ENCODE measurements at places on chromosomes 2 and 18. TPM values are rescaled to one million over a fixed set of nuclear protein-coding genes. Genes with fewer than 3 reads are reported as not detected.

GRCh38 chr2:24920098-24920808 lies at the start of gene ADCY3:
Gene ADCY3 (minus strand): TSS chr2:24920237. CDS start chr2:24918987, 1,250 bp downstream.
- DNase-seq: peak; percentile 50

The ZBTB7C gene
- 0.10 TPM for total RNA-seq

The MAPK4 gene
- total RNA-seq: not detected

GRCh38 chr18:52325997-52326396 lies 14.0 kb upstream of the DCC start:
- DNase-seq: no peak

GRCh38 chr18:51053814-51054213 lies 23.8 kb downstream of the SMAD4 start:
- DNase-seq: no peak

The CDH2 gene
- total RNA-seq: 34.1 TPM

- DNase-seq: no peak
Observed at GRCh38 chr2:101811226-101812015, 113.9 kb downstream of the MAP4K4 start.

- no peak for DNase-seq
Observed at GRCh38 chr2:11241412-11242203, 86.3 kb downstream of the SLC66A3 start.

DNA sequence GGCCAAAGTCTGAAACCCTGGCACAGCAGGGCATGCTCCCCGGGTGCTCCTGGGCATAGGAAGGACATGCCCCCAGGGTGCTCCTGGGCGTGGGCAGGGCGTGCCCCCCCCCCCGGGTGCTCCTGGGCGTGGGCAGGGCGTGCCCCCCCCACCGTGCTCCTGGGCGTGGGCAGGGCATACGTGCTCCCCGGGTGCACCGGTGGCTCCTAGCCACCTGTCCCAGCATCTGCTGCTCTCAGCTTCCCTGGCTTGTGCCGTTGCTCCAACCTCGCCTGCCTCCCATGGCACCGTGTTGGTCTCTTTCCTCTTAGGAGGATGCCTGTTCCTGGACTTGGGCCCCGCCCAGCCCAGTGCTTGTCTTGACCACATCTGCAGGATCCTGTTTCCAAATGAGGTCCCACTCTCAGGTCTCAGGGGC lies 95.6 kb upstream of the CTDP1 start:
- no peak for DNase-seq

The IL18R1 gene
- not detected for total RNA-seq

The G6PC2 gene
- not detected for total RNA-seq

DNA sequence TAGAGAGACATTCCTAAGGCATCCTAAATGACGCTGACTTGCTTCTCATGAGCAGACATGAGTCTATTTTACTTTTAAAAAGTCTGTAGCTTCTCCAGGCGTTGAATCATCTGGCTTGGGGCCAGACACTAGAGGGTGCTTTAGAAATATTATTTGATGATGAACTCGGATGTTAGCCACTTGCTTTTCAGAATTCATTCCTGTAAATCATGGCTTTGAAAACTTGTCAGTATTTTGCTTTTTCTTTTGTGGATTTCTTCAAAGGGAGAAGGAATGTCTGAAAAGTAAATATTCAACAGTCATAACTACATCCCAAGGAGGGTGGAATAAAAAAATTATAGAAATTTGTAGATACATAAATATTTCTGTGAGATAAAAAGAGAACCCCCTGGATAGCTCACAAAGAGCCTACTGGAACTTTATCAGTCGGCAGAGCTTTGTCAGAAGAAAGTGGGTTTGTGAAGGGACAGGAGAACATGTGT lies 370.8 kb downstream of the OSR1 start:
- peak; percentile 88 for DNase-seq

DNA sequence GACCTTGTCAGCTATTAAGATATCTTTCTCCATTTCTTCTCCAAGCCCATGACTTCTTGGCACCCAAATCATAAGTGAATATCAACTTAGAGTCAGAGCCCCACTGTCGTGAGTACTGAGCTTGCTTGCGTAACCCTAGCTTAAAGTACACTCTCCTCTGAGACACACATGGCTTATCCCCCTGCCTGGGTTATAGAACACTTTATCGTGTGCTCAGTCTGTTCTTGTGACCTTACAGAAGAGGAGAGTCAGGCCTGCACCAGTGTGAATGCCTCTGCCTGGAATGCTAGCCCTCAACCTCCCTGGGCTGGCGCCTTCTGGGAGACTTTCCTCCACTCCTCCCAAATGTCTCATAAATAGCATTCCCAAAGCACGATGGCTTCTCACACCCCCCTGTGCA lies 79.3 kb downstream of the CEP192 start:
- DNase-seq: no peak

DNA sequence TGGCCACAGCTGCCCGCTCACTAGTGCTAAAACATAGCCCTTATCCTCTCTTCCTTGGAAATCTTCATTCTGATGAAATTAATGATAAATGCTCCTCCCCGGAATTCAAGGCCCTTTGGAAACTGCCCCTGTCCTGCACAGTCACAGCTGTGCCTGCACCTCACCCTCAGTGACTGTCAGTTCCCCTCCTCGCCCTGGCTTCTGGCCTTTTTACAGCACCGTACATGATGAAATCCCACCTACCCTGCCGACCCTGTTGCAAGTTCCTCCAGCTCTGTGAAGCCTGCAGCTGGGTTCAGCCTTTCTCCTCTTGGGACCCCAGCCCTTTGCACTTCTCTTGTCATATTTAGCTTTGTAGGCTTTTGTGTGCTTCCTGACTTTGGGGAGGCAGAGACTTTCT lies 48.4 kb downstream of the DCDC2C start:
- no peak for DNase-seq
